ENCODE measurements at places on chromosomes 12 and 14.

GRCh38 chr12:112466011-112466422 lies 47.3 kb downstream of the PTPN11 start:
- no peak for DNase-seq

- no peak for DNase-seq
Measured at GRCh38 chr14:44795725-44796124, 166.0 kb downstream of the KLHL28 start.

- DNase-seq: no peak
Measured at GRCh38 chr14:92556255-92556741, 42.7 kb downstream of the RIN3 start.

- peak; percentile 6 for DNase-seq
Measured at GRCh38 chr14:78848234-78848820, 678.2 kb downstream of the NRXN3 start.

DNA sequence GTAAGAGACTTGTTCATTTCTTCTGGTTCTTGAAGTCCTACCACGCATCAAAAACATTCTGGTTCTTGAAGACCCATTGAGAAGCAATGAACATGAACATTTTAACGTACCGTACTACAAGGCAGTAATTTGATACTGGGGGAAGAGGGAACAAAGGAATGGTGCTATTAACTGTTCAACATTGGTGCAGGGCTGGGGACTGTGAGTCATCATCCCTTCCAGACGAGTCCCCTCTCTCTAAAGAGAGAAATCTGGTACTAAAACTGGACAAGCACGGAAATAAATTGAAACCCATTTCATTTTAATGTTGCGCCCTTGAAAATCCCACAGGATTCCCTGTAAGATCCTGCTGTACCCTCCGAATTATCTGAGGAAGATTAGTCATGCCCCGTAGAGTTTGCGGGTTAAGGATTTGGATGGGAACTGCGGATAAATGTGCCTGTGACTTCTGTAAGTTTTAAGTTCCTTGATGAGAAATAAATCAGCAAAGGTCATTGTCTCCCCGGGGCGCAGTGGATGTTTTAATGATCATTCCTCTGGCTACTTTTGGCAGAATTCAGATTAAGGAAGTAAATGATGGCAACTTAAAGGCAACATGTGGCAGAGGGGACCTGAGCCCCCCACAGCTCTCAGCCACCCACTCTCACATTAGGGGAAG lies 78.6 kb downstream of the KCNK13 start:
- DNase-seq: no peak

GRCh38 chr12:12800406-12801180 lies 12.6 kb upstream of the DDX47 start:
- DNase-seq: no peak

DNA sequence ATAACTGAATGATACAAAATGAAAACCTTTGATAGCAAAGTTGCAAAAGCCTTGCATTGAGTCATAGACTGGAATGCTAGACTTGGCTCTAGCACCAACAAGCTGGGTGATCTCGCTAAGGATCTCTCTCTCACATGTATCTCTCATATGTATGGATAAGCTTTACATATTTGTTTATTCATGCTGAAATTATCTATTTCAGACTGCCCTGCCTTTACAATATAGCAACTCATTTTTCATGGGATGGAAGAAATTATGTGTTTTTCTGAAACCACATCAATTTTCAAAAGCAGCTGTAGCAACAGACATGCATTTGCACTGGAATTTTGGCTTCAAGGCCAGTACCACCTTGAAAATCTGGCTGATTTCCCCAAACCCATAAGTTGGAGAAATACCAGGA lies 11.4 kb downstream of the RERG start:
- DNase-seq: no peak

- DNase-seq: no peak
Measured at GRCh38 chr12:4975574-4975973, 65.9 kb downstream of the KCNA1 start.

- peak; percentile 49 for DNase-seq
Measured at GRCh38 chr12:50246873-50247612, 36.3 kb downstream of the LIMA1 start.

GRCh38 chr12:76757694-76758093 lies 6.2 kb upstream of the ZDHHC17 start:
- no peak for DNase-seq

DNA sequence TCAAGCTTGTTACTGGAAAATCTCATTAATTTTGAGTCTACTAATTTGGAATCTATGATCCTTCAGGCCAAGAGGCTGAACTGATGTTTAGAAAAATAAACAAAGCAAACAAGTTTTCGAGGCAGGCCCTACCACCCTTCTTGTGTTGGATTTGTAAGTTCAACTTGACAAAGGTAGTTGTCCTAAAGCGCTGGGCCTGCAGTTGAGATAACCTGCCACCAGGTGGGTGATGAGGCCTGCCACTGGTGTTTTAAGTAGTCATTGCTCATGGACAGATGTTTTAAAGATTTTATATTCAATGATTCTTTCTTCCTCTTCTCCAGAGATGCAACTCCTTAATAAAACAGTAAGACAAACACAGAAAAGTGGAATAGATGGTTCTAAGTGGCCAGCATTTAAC lies 19.4 kb downstream of the ACVRL1 start:
- peak; percentile 61 for DNase-seq

- no peak for DNase-seq
Measured at GRCh38 chr12:19908830-19909229, 459.5 kb upstream of the PDE3A start.

Measured in stimulated activated CD4-positive, alpha-beta T cell treated with anti-CD3 and anti-CD28 coated beads, Interleukin-2, amount 100 ng/mL, for 24 hours (primary cell).